ENCODE measurements at places on chromosomes 13 and 19.

DNA sequence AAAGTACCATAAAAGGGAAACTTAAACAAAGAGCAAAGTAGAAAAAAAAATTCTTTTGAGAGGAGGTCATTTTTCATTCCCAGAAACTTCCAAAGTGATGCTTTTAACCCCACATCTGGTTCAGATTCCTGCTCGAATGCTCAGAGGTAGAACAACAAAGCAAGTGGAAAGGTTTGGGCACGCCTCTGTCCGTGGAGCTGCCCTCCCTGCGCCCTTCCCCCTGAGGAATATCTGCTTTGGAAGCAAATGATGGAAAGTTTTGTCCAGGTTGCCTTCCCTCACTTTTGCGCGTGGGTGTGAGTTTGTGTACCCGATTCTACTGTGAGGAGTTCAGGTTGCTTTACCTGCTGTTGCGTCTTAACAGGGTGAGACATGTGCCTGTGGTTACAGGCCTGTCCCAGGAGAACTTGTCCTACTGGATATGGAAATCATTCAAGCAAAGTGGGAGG, 110.2 kb downstream of the KLF5 start:
- no peak for DNase-seq

DNA sequence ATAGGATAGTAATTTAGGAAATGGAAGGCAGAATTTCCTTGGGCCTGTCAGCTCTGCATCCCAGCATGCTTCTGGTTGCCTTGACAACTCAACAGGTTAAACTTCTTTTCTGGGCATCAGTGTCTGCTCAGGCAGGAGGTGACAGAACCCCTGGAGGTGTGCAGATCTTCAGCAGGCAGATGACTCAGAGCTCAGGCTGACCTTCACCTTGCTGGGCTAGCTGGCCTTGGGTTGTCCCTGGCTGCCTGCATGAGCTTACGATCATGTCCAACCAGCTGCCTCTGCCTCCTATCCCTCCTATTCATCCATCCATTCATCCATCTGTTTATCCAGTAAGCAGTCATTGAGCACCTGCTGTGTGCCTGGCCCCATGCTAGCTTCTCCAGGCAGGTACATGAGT, 81.2 kb upstream of the KCTD15 start:
- no peak for DNase-seq

DNA sequence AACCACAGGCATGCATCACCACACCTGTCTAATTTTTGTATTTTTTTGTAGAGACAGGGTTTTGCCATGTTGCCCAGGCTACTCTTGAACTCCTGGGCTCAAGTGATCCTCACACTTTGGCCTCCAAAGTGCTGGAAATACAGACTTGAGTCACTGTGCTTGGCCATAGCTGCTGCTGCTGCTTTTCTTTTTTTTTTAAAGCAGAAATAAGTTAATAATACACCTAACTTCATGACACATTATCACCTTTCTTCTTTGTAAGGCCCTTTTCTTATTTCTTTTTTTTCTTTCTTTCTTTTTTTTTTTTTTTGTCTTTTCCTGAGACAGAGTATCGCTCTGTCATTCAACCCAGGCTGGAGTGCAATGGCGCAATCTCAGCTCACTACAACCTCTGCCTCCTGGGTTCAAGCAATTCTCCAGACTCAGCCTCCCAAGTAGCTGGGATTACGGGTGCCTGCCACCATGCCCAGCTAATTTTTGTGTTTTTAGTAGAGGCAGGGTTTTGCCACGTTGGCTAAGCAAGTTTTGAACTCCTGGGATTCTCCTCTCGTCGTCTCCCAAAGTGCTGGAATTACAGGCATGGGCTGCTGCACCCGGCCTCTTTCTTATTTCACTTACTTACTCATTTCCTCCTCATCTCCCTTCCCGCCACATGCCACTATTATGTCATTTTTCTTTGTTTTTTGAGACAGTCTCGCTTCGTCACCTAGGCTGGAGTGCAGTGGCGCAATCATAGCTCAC, 8.7 kb downstream of the SHKBP1 start:
- no peak for DNase-seq

GRCh38 chr19:47240996-47241918, 10.3 kb upstream of the BBC3 start:
- DNase-seq: no peak

- DNase-seq: no peak
These were observed 6.2 kb downstream of the PPP1R15A start for GRCh38 chr19:48878196-48879024.
